Type B pancreatic cell (in vitro differentiated cells): ENCODE measurements at places on chromosomes 2 and 18.

GRCh38 chr2:103208916-103209315 lies 447.1 kb downstream of the TMEM182 start:
- no peak for DNase-seq

DNA sequence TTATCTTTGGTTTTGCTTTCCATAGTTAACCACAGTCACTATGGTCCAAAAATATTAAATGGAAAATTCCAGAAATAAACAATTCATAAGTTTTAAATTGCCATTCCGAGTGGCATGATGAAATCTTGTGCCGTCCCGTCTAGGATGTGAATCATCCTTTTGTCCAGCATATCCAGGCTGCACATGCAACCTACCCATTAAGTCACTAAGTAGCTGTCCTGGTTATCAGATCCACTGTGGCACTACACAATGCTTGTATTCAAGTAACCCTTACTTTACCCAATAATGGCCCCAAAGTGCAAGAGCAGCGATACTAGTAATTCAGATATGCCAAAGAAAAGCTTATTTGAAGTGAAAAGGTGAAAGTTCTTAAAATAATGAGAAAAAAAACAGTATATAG lies 10.7 kb downstream of the USP34 start:
- DNase-seq: no peak

DNA sequence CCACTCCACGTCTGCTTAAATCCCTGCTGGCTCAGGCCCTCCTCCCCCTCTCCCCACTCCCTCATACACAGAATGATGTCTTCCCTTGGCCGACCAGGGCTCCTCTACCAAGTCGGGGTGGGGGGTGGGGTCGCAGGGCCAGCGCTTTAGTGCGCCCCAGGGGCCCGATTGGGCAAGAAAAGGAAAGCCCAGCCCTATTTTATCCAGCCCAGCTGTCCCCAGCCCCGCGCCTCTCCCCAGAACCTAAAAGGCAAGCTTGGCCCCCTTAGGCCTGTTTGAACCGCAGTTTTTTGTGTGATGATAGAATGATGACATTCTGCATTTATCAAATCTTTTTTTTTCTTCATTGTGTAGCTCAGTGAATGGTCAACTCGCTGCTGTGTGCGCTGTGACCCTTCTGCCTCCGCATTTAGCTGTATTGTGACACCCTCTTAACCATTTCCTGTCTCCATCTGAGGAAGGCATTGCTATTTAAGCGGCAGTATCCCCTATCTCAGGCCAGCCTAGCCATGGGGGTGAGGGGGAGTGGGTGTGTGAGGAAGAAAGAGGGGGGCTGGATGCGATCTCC lies 231.4 kb downstream of the HAUS1 start:
- DNase-seq: no peak

GRCh38 chr2:218405086-218405745 lies 5.5 kb downstream of the CTDSP1 start:
- no peak for DNase-seq

GRCh38 chr2:224369028-224369632 lies 32.8 kb downstream of the FAM124B start:
- DNase-seq: no peak

DNA sequence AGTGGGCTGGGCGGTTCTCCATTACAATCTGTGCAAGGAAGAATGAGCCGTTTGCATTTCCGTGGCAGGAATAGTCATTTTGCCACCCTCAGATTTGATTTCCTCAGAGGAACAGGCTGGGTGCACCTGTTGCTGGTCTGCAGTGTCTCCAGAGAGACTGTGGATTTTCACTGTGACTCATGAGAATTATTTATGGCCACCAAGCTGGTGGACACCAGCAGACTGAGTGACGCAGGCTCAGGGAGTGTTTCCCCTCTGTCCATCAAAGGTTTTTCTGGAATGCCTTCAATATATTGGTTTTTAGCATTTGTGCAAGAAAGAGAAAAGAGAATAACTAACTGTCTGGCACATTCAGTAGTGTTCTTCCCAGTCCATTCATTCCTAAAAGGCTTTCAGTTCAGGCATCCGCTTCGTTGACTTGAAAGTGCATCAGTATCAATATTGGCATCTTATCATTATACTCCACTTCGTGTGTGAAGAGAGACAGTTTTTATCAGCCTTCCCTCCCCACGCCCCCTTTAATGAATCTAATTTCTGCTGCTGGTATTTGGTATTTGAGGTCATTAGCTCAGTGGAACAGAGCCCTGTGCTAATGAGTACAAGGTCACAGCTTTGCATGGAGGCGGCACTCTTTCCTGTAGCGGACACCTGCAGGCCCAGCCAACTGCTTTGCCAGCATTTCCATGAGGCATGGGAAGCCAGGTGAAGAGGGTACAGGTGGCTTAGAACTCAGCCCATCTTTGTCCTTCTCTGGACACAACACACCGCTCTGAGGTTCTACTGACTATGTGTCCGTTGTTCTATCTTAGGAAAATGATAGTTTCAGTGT lies 39.9 kb downstream of the PRKCE start:
- no peak for DNase-seq

DNA sequence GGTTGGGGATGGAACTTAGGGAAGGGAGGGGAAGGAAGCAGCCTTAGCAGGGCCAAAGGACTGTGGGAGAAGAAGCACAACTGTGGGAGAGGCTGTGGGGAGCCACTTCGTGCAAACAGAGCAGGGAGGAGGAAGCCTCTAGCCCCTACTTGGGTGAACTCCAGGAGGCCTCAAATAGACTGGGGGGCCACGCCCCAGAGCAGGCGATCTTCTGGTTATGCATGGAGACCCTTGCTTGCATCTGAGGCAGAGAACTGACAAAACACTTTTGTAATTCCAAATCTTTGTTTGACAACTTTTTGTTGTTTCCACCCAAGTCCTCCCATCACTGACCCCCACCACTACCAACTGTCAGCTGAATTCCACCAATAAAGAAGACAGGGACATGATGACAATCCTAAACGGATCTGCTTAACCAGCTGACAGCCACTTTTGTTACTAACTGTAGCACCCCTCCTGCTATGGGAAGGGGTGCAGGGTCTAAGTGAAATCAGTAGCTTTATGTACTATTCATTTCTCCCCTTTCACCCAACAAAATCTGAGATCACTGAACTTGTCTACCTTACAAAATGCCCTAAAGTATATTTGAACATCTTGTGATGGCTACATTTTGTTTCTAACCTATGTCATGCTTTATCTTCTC lies 80.5 kb upstream of the CPO start:
- DNase-seq: no peak

DNA sequence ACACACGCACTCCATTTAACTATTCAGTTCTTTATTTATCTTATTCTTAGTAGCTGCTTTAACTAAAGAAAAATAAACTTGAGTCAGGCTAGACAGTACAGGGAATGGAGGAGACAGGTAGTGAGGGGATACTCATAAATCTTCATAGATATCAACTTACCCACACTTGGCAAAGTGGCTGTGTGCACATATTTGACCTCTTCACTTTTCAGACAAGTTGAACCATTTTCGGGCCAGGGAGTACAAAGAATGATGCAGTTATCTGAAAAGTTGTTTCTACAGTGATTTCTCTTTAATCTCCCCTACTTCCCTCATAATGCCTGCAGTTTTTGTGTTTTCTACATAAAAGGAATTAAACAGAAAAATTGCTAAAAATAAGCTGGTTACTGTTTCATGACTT lies 307.5 kb downstream of the GULP1 start:
- DNase-seq: no peak
